ENCODE measurements at places on chromosomes 2 and 18.
A peak's percentile ranks its signal among the peaks of the same experiment; 100 is the strongest.

- no peak for DNase-seq
Observed at GRCh38 chr2:3241971-3242746, 135.5 kb downstream of the EIPR1 start.

DNA sequence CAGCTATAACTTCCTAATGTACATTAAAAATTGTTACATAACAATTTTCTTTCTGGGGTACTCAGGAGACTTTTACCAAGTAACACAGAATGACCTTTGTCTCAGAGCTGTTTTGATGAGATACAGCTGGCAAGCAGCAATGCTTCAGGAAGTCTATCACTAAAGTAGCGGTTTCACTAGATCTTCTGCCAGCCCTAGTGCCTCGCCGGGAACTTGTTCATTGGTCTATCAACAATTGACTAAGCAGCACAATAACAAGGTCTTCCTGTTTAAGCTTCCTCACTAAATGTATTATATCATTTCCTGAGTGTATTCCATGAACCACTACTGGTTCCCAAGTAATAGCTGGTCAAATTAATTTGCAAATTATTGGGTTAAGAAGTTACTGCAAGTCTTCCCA lies 69.2 kb downstream of the TRIP12 start:
- DNase-seq = peak; percentile 29

DNA sequence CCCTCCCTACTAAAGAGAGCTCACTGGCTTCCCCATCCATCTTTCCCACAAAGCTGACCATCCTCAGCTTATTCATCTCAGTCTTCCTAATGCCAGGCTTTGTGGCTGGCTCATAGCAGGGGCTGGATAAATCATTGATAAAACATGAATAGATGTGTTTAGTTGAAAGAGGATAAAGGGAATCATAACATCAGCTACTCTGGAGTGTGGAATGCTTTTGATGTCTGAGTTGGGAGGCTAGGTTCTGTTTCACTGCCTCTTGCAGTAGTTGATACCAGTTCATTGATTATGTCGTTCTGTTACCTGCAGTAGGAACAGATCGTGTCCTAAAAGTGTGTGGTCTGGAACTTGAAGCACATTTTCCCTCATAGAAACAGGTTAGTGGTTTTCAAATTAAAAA lies 66.3 kb upstream of the HK2 start:
- no peak for DNase-seq

- DNase-seq = no peak
Observed at GRCh38 chr2:238706673-238707072, 141.2 kb upstream of the TWIST2 start.

GRCh38 chr2:73935641-73936040 lies 9.0 kb downstream of the DGUOK start:
- DNase-seq = no peak

DNA sequence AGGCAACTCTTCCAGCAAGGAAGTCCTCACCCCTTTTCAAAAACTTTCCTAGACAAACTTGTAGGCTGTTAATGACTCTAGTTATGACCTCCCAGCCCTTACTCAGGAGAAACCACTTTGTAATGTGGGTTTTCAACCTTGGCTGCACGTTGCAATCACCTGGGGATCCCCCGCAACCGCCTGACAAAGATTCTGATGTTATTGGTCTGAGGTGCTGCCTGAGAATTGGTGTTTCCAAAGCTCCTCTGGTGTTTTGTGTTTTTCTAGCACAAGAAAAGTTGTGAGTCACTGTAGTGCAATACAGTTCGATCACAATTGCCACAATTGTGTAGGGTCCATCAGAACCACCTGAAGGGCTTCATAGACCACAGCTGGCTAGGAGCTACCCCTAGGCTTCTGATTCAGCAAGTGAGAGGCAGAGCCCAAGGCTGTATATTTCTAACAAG lies 121.6 kb downstream of the SP100 start:
- no peak for DNase-seq

GRCh38 chr2:217307023-217307422 lies 447.2 kb upstream of the TNP1 start:
- no peak for DNase-seq

- DNase-seq = no peak
Observed at GRCh38 chr2:78237704-78238103, 715.5 kb upstream of the LRRTM4 start.

DNA sequence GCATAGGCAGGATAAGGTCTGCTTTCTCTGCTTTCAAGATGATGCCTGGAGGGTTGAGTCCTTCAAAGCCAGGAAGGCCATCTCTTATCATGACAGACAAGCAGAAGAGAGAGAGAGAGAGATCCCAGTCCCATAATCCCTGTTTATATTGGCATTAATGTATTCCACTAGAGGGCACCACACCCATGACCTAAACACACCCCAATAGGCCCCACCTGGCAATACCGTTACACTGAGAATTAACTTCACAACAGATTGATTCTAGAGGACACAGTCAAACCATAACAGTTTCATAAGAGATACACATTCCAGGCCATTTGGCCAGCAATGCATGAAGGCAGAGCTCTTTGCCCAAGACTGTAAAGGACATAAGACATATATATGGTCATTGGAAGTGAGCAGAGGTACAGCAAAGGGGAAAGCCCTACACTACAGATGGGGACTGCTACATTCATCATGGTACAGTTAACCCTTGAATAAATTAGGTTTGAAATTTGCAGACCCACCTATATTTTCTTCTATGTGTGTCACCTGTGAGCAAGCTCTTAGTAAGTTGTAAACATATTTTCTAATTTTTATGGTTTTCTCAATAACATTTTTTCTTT lies 1516.1 kb downstream of the RPIA start:
- no peak for DNase-seq

- no peak for DNase-seq
Observed at GRCh38 chr2:149167001-149167780, 128.7 kb downstream of the LYPD6B start.

DNA sequence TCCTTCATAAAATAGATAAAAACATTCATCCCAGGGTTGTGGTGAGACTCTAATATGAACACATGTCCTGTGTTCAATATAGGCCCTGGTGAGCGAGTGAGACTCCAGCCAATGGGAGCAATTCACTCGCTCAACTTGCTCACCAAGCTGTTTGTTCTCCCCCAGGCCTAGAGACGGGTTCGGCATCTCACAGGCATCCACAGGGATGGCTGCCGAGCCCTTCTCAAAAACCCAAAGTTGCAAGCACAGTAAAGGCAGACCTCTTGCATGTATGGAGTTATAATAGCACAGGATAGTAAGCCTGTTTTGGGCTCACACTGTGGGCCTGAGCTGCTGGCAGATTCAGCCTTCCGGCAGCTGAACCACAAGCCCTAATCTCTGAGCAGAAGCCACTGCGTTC lies 15.7 kb downstream of the PARD6G start:
- no peak for DNase-seq

DNA sequence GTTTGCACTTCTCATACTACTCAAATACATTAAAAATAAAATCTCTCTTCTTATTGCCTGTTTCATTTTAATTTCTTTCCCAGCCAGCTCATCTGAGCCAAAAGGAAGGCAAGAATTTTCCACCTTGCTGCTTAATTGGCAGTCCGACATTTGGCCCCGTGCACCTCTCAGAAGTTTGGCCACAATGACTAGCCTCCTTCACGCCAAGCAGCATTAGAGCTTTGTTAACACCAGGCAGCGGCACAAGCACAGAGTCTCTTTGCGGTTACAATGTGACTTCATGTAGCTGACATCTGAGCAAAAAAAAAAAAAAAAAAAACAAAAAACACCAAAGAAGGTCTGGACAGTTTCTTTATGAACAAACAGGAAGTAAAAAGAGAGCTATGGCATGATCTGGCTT lies 248.9 kb downstream of the OSR1 start:
- no peak for DNase-seq

DNA sequence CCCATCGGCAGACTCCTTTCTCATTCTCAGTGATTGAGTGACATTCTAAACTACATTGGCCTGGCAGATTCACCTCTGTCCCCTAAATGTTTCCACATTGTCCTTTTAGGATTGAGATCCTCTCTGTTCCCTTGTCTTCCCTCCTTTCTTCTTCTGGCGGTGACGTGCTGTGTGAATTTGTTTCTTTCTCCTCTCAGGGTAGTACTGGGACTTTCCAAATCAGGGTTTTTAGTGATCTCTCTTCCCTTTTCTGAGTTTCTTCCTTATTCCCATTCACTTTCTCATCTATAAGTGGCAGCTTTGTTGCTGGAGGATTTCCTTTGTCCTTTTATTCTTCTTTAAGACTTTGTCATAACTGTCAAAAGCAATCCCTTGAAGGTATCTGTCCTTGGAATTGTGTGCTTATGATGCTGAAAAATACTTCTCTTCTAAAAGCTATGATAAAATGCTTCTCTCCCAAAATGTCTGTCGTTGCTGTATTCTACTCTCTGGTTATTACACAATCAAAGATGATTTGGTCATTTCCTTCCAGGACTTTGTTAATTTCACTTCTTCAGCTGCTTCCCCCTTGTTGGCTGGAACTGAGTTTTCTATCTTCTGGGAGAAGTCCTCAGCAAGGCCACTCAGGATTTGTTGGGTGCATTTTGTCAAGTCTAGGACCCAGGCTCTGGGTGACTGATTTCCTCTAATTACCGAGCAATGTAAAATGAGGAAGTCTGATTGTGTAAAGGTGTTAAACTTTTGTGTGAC lies 4.9 kb upstream of the IL1B start:
- DNase-seq = no peak

- no peak for DNase-seq
Observed at GRCh38 chr2:5464657-5465056, 227.5 kb upstream of the SOX11 start.

DNA sequence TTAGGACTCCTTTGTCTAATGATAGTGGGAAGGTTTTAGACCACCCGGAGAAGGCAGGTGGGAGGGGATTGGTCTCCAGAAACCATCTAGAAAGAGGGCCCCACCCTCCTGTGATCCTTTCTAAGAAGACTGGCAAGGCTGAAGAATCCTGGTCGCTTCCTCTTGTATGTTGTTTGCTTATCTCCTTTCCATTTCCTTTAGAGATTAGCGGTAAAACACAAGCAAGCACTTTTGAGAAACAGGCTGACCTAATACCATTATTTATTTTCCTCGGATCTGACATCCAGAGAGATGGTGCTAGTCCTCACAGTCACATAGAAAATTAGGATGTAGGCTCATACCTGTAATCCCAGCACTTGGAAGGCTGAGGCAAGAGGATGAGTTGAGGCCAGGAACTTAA lies 45.2 kb upstream of the SPRED2 start:
- no peak for DNase-seq

DNA sequence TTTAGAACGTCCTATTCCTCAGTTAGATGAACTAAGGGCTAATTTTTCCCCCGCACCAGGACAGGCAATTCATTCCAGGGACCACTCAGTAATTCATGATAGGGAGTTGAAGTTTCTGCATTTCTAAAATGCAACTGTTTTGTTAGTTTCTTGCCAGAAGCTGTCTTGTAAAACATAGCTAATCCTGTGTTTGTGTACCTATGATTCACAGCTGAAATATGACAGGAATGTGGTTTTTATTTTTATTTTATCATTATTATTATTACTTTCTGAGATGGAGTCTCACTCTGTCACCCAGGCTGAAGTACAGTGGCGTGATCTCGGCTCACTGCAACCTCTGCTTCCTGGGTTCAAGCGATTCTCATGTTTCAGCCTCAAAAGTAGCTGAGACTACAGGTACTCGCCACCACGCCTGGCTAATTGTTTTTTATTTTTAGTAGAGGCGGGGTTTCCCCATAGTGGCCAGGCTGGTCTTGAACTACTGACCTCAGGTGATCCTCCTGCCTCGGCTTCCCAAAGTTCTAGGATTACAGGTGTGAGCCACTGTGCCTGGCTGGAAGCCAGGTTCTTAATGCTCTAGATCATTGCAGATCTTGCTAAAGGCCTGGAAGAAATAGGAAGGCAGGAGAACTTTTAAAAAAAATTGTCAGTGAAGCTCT lies 154.8 kb upstream of the FHL2 start:
- DNase-seq = no peak

DNA sequence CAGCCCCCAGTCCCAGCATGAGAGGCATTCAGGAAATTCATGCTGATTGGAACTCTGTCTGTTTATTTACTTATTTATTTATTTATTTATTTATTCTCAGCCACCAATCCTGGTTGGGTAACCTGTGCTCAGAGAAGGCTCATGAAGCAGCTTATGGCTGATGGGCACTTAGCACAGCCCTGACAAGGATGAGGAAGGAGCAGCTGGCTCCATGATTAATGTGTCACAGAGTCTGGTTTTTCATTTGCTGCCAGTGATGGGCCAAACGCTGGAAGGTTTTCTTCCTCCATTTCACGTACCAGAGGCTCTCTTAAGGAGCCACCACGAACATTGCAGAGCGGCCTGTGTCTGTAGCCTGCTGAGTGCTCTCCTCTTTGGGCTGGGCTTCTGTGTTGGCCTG lies 28.3 kb upstream of the KCNS3 start:
- DNase-seq = no peak

DNA sequence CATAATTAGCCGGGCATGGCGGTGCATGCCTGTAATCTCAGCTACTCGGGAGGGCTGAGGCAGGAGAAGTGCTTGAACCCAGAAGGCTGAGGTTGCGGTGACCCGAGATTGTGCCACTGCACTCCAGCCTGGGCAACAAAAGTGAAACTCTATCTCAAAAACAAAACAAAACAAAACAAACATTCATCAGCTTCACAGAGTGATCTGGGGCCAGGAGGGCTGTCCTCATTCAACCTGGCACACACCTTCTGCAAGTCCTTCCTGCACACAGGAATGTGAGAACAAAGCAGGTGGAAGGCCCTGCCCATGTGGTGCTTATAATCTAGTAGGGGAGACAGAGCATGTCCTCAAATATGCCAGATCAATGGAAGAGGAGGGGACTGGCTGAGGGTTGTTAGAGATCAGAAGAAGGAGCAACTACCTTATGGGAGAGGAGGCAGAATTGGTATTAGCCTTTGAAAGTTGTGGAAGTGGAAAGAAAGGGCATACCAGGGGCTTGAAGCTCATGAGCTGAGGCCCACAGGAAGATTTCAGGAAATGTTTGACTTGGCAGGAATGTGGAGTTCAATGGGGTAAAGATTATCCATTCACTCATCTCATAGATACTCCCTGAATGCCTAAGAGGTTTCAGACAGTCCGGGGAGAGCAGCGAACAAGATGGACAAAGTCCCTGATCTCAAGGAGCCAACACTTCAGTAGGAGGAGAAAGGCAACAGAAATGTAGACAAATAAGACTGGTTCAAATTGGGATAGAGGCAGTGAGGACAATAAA lies 155.3 kb upstream of the SIX3 start:
- DNase-seq = no peak

- DNase-seq = peak; percentile 76
Observed at GRCh38 chr2:138029276-138029675, 65.0 kb downstream of the HNMT start.

GRCh38 chr2:23713351-23713750 lies 213.6 kb downstream of the ATAD2B start:
- DNase-seq = no peak

GRCh38 chr18:80203249-80203648 lies 44.1 kb downstream of the PARD6G start:
- no peak for DNase-seq

- DNase-seq = no peak
Observed at GRCh38 chr2:48461721-48462120, 68.2 kb upstream of the STON1 start.
